Erythroblast (primary cell): ENCODE measurements at places on chromosomes 3 and 15.

DNA sequence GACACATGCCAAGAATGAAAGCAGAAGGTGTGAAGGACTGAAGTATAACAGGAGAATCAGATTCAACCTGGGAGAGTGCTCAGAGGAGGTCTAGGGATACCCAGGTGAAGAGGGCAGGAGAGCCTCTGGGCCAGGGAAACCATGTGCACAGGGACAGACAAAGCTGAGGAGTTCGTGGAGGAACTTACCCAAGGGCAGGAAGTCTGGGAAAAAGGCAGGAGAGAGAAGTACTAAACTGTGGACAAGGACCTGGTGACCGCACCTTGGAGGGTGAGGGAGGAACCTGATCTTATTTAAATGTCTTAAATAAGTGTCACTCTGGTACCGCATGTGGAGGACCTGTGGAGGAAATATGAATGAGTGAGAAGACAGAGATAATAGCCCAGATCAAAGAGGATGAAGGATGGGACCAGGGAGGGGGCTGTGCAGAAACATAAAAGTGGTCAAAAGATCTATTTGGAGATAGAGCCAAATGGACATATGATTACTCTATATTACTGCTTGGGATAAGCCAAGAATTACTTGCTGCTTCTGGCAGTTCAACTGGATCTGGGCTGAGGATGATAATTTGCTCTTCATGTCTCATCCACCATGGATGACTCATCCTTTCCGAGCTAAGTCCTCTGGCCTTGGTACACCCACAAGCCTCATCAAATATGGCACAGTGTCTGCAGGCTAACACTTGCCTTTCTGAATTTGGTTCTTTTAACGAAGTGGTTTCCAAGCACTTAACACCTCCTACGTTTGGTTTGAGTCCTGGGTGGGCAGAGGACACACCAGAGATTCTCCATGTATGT lies 116.9 kb upstream of the NMNAT3 start:
- peak; percentile 1 for DNase-seq

GRCh38 chr3:83523470-83524073 lies 1435.2 kb upstream of the CADM2 start:
- DNase-seq = peak; percentile 54

DNA sequence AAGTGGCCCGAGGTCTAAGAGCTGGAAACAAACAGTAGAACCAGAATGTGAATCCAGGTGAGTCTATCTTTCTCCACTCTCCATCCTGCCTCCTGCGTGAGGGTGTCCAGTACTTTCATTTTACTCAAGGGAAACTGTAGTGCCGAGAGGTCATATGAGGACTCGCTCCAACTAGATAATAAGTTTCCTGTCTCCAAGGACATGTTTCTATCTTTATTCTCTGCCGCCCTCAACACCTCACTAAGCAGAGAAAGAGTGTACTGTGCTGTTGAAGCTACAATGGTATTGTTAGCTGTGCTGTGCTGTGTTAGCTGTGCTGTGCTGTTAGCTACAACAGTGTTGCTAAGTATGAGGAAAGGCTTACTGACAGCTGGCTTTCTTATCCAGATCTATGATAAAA lies 137.9 kb upstream of the COL8A1 start:
- DNase-seq = no peak

DNA sequence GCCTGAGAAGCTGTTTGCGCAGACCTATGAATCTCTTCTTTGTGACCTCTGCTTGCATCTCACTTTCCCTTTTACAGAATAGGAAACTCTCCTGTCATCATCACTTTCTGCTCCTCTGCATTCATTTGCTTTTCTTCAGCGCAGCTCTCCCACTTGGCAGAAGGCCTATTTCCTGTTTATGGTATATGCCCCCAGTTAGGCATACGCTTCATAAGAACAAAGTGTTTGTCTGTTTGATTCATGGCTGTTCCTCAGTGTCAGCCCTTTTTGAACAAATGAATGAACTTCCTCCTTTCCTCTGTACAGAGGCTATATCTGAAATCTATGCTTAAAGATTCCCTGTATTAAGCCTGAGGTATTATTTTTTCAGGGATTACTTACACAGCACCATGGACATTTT lies 1216.9 kb upstream of the GBE1 start:
- DNase-seq = no peak

DNA sequence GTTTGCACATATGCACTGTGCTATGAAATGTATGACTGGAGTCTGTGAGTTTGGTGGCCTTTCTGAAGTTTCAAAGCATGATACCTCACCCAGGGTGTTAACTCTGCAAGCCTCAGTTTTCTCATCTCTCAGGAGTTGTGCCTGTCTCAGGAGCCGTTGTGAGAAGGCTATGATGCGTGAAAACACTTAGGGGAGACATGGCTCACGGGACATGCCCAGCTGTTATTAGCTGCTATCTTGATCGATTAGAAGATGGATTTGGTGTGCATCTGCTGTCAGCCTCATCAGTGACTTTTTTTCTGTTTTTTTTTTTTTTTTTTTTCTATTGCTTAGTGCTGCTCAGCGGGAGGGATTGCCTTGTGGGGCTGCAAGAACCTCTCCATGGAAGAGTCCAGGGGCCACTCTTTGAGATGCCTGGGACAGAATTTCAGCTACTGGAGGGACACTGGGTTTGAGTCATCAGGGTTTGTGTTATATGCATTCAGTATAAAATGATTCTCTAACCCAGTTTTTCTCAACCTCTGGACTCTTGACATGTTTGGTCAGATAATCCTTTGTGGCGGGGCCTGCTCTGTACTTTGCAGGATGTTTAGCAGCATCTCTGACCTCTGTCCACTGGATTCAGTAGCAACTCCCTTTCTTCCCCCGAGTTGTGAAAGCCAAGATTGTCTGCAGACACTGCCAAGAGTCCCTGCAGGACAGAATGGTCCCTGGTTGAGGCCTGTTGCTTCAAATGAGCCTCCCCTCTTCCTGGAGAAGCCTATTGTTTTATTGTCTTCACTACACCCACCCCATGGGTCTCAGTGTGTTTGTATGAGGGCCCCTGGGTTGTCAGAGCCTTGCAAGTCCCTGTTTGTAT lies 181.4 kb downstream of the CACNA2D3 start:
- no peak for DNase-seq

DNA sequence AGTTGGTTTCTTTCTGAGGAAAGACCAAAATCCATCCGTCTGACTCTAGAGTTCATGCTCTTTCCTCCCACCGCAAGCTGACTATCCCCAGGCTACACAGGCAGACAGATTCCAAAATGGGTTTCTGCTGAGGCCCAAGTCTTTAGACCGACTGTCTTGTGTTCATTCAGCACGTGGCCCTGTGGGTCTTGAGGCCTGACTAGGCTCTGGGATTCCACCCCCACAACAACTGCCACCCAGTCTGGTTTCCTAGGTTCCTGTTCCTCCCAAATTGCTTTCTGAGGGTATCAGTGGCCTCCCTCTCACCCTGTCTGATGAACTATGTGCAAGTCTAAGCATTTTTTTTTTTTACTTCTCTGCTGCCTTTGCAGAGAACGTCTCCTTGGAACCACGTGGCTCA lies 67.7 kb downstream of the CYP19A1 start:
- DNase-seq = no peak

DNA sequence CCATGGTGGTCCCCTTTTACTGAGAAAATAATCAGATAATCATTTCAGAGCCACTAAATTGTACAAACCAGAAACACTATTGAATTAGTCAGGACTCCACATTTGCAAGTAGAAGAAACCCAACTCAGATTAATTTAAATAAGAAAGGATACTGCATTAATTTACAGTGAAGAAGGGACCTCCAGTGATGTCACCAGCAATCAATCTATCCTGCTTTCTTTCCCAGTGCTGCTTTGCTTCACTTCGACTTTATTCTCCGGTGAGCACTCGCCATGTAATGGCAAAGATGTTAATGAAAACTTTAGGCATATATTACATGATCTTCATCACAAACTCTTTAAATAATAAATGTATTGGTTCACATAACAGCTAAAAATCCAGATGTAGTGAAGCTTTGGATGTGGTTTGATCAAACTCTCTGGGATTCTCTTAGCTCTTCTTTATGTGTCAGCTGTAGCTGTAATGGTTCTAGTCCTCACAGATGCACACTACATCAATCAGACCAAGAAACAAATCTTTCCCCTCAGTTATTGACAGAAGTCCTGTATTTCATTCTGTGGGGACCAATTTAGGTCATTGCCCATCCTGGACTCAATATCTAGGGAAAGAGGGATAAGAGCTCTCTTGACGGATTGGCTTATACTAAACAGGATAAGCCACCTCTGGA lies 14.2 kb upstream of the ZBTB20 start:
- no peak for DNase-seq

- no peak for DNase-seq
Measured at GRCh38 chr15:93645594-93645993, 556.6 kb upstream of the RGMA start.

- no peak for DNase-seq
Measured at GRCh38 chr15:71295603-71296314, 180.5 kb downstream of the THSD4 start.

GRCh38 chr15:85649372-85649771 lies 145.4 kb downstream of the KLHL25 start:
- no peak for DNase-seq
